ENCODE measurements at places on chromosomes 2 and 18. TPM values are rescaled to one million over a fixed set of nuclear protein-coding genes. Genes with fewer than 3 reads are reported as not detected.

DNA sequence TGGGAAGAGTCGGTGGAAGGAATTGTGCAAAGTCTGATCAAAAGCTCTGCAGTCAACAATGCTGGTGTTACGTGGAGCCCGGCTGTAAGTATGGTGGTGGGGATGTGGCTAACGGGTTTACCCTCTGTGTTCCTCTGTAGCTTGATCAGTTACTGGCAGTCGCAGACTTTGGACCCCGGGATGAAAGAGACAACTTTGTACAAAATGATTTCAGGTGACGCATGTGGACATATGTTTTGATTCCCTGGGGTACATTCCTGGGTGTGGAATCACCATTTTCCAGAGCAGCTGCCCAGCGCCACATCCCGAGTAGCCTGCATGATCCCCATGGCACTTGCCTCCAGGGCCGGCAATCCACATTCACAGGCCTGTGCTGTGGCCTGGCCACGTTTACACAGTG, 9.8 kb downstream of the RBFA start:
- DNase-seq: no peak
- peaks cover 6% of the 10 kb centered on the region for H3K36me3 ChIP-seq
- H3K27me3 ChIP-seq: no peaks in the 10 kb centered on the region
- H3K27ac ChIP-seq: no peak overlapping the region

GRCh38 chr18:73980289-73980979, 167.2 kb downstream of the FBXO15 start:
- no peak overlapping the region for H3K4me3 ChIP-seq
- no peaks in the 10 kb centered on the region for H3K27me3 ChIP-seq
- H3K36me3 ChIP-seq: no peaks in the 10 kb centered on the region
- no peaks in the 10 kb centered on the region for H3K4me1 ChIP-seq
- DNase-seq: no peak
- H3K27ac ChIP-seq: no peak overlapping the region

GRCh38 chr2:38825956-38826355, 47.9 kb downstream of the GEMIN6 start:
- H3K27ac ChIP-seq: no peak overlapping the region
- no peak overlapping the region for H3K4me3 ChIP-seq
- DNase-seq: no peak
- H3K4me1 ChIP-seq: no peaks in the 10 kb centered on the region
- no peaks in the 10 kb centered on the region for H3K27me3 ChIP-seq
- H3K36me3 ChIP-seq: peaks cover 9% of the 10 kb centered on the region

Gene ALPP
- not detected for total RNA-seq

Gene GLS
- 230 TPM for total RNA-seq

- no peak overlapping the region for H3K4me3 ChIP-seq
- no peaks in the 10 kb centered on the region for H3K4me1 ChIP-seq
- H3K27me3 ChIP-seq: no peaks in the 10 kb centered on the region
Measured at GRCh38 chr2:177738461-177739235, 333.9 kb downstream of the PDE11A start.

Gene OSBPL6
- total RNA-seq: 0.91 TPM
